Activated naive CD4-positive, alpha-beta T cell (primary cell): ENCODE measurements at places on chromosomes 5 and 9.

GRCh38 chr5:133930061-133930812, 38.2 kb downstream of the C5orf15 start:
- peak; percentile 7 for DNase-seq

DNA sequence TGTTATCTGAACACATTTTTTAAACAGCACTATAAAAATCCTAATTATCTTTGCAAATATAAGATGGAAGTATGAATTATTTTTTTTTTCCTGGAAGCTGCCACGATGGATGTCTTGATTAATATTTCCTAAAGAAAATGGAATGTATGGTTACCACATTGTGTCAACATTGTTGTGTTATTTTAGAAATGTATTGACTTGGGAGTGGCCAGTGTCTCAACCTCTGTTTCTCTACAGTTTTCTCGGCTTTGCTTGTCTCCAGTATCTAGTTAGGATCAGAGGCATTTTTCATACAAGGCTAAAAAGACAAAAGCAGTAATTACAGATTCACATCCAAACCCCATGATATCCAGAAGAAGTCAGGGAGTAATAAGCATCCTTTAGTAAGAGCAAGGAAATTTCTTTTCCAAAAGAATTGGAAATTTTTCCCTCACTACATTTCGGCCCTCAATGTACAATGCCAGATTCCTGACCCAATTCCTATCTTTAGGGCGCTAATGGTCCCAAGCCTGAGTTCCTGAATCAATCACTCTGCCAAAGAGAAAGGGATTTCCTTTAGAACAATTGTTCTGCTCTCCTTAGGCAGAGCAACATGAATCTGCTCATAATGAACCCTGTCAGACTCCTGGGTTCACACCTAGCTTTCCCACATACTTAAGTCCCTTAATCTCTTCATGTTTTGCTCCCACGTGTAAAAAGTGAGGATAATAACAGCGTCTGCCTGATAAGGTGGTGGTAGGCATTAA, 111.7 kb downstream of the EDIL3 start:
- no peak for DNase-seq

DNA sequence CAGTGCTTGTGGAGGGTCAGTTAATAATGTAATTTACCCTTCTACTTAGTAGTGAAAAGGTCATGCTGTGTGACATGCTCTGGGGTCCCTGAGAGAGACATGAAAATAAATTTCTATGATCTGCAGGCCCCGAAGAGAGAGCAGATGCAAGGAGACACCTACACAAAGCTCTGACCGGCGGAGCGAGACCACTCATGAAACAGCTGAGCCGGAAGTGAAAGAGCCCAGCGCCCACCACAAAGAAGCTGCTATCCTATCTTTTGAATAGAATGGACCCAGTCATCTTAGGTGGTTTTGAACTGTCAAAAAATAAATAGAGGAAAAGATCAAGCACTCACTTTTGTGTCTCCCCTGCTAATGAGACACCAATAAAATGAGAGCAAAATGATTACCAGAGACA, 190.0 kb downstream of the MED10 start:
- DNase-seq, result no peak

GRCh38 chr5:180873615-180874520, 12.8 kb upstream of the ZFP62 start:
- DNase-seq, result no peak

- no peak for DNase-seq
Observed at GRCh38 chr9:2059274-2059929, 44.3 kb downstream of the SMARCA2 start.

DNA sequence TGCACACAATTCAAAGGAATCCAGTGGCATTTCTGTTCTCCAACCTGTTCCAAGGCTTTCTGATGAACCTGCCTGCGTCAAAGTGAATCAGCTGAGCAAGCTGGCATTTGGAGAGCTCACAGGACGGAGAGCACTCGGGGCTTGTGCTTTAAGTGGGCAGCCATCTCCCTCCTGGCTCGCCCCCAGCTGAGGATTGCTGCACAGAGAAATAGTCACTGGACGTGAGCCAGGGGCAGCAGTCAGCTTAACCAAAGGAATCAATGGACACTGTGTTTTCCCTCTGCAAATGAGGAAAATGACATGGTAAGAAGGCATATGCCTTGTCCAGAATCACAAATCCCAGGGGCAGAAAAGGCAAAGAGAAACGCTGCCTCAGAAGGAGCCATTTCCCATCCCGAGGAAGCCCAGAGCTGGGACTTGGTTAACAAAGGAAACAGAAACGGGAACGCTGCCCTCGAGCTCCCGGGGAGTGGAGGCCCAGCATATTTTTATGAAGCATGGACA, 299.4 kb downstream of the ZSWIM6 start:
- no peak for DNase-seq

GRCh38 chr5:179343719-179344430, 1.4 kb downstream of the ADAMTS2 start:
- DNase-seq, result no peak

DNA sequence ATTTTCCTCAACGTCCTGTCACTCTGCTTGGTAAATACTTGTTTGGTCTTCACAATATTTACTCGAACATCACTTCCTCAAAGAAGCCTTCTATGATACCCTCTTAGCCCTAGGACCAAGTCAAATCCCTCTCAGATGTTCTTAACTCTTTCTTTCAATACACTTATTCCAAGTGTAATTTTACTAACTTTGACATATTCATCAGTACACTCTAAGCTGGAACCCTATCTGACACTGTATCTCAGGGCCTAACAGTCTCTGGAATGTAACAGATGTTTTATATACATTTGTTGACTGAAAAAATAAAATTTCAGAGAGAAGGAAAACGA, 19.6 kb downstream of the SIL1 start:
- DNase-seq, result no peak

DNA sequence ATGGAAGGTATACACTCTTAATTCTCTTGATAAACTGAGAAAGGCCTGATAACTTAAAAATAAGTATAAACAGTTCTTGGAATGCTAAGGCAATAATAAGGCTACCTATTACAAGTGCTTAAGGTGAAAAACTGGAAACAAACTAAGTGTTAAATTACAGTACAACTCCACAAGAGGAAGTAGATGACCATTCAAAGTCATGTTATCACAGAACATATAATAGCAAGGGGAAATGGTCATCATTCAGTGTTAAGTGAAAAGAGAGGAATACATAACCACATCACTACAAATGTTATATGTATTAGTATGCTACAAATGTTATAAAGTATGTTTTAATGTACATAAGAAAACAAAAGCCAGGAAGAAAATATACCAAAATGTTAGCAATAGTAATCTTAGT, 135.9 kb downstream of the CCDC192 start:
- no peak for DNase-seq

DNA sequence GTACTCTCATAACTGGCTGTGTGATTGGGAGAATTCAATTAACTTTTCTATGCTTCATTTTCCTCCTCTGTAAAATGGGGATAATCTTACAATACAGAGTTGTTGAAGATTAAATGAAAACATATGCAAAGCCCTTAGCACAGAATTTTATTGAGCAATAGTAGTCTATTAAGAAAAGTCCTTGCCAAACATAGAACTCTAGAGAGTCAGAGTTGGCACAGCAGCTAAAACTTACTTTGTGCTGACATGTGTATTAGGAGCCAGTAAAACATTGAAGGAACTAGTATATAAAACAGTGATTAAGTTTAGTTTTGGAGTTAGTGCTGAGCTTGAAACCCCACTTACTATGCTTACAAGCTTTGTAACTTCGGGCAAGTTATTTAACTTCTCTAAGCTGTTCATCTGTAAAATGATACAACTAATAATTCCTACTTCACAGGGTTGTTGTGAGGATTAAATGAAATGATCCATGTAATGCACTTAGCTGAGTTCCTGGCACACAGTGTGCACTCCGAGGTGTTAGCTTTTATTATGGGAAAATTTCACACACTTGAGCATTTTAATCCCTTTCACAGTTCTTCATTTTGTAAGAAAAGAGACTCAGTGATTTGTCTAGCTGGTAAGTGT, 20.0 kb upstream of the GRIN3A start:
- no peak for DNase-seq

DNA sequence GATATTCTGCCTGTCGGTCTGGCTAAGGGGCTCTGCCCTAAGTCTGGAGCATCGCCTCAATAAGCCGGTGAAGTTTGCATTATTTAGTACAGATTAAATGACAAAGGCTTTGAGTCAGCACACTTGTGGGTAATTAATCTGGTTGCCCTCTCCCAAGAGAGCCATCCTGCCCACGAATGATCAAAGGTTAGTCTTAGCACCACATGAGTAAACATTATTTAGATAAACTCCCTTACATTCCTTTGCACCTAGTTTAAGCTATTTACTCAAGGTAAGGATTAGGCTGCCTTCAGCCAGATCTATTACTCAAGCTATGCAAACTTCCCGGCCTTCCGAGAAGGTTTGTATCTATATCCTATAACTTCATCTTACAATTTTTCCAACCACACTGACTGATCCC, 572.1 kb downstream of the CHSY3 start:
- DNase-seq, result no peak

- no peak for DNase-seq
Observed at GRCh38 chr5:91219803-91220371, 163.2 kb downstream of the ARRDC3 start.

- no peak for DNase-seq
Observed at GRCh38 chr9:97046228-97046627, 7.3 kb upstream of the CTSV start.

- DNase-seq, result no peak
Observed at GRCh38 chr5:38831909-38832308, 13.9 kb upstream of the OSMR start.

DNA sequence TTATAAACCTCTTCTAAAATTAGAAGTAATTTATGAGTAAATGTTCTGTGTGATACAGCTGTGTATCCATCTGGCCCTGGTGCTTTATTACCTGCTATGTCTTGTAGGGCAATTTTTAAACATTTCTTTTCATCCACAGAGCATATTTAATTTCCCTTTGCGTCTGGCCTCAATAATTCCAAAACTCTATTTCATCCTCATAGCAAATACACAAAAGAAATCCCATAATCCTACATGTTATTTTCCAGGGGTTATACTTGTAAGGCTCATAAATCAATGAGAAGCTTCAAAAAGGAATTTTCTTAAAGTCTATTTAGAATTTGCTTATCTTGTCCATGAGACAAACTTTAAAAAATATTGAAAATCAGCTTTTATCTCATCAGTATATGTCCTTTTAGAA, 167.0 kb downstream of the TTC39B start:
- DNase-seq, result no peak

DNA sequence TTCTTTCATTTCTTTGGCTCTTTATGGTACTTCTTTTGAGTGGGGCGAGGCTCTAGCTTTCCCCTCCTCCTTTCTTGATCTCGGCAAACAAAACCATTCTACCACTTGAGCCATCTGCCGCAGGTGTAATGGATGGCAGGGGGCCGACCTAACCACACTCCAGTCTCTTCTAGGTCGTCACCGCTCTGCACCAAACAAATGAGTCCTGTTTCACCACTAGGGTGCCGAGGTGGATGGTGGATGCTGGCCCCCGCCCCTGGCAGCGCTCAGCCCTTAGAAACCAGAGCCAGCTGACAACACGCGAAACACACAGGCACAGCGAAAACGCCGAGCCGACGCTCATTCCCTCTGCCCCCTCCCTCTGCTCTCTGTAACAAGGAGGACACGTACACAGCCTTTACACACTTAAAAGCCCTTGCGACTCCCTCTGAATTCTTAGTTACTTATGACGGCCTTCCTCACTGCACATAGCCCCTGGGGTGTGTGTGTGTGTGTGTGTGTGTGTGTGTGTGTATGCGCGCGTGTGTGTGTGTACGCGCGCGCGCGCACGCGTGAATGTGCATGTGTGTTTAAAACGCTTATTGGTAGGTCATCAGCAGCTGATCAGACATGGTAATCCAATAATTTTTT, 199.4 kb downstream of the MEF2C start:
- DNase-seq, result no peak

GRCh38 chr5:80238097-80238496, 17.8 kb downstream of the SERINC5 start:
- DNase-seq, result no peak

DNA sequence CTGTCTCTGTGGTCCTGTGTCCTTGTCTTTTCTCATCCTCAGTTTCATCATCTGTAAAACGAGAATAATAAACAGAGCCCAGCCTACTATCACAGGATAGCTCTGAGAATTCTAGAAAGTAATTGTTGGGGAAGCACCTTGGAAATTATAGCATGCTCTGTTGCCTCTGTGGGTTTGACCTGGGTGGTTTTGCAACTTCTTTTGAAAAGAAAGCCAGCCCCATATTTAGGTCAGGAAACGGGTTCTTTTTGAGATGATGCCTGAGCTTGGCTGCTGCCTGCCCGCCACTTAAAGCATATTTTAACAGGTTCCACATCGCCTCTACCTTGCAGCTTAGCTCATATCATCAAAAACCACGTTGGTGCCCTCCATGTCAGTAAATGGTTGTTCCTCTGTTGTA, 111.1 kb downstream of the TLR4 start:
- DNase-seq, result no peak

GRCh38 chr9:27591093-27591492, 17.8 kb upstream of the C9orf72 start:
- no peak for DNase-seq

DNA sequence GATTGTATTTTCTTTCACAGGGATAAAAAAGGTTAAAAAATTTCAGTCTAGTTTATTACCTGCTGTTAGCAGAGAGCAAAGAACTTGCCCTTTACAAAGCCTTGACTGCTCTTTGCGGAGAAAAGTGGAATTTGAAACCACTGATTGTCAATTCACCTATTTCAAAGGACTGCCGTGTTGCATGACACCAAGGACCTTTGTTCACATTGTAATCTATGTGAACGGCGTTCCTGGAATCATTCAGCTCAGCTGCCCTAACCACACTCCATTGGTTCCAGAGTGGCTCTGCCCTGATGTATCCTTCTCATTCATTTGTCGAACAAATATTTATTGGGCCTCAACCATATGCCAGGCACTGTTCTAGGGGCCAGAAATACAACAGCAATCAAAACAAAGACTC, 377.5 kb upstream of the RFX3 start:
- DNase-seq, result no peak

GRCh38 chr9:125475385-125475784, 213.8 kb downstream of the GAPVD1 start:
- no peak for DNase-seq
